ENCODE measurements at places on chromosomes 13 and 19.
A peak's percentile ranks its signal among the peaks of the same experiment; 100 is the strongest.

- no peak for DNase-seq
These were observed 31.3 kb upstream of the ASF1B start for GRCh38 chr19:14167576-14168138.

- peak; percentile 37 for DNase-seq
These were observed 92.8 kb upstream of the FARP1 start for GRCh38 chr13:98050041-98050466.

DNA sequence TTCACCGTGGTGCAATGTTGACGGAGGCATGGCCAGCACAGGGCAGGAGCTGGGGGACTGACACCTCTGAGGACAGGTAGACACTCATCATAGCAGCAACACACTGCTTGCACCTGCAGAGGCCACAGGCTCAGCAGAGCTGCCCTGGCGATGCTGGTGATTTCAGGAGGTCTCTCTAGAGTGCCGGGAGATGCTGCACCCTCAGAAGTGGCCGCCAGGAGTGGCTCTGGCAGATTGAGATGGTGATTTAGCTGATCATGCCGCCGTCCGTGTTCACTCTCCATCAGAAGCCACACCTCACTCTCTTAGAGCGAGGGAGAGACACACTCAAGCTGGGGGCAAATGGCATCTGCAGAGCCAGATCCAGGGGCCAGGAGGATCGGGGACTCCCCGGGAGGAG lies 244.6 kb upstream of the SGCG start:
- DNase-seq: no peak

GRCh38 chr19:35223862-35224505 lies 4.6 kb downstream of the FAM187B start:
- DNase-seq: no peak

DNA sequence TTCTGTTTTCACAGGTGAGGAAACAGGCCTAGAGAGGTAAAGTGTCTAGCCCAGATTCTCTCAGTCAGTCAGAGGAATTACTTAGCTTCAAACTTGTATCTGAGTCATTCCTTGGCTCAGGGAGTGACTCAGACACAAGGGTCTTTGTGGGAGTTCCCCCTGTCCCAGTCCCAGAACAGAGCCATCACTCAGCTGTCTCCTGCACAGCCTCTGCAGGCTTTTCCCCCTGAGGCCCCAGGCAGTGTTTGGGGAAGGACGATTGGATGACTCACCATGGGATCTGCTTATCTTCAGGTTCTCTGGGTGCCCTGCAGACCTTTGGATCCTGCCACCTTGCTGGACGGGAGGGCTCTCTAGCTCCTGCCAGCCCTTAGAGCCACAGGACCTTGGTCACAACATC lies 13.2 kb downstream of the ZNF793 start:
- DNase-seq: no peak

DNA sequence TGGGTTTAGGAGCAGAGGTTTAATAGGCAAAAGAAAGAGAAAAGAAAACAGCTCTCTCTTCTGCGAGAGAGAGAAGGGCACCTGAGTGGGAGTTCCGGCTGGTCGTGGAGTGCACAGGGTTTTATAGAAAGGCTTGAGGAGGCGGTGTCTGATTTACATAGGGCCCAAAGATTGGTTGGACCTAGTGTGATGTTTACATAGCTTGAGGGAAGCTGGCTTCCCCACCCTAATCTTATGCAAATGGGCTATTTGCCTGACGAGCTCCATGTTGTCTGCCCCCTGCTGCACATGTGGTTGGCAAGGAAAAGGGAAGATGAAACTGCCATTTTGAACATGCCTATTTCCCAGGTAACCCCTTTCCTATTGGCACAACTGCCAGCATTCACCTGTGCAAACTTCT lies 21.5 kb upstream of the MEDAG start:
- no peak for DNase-seq

DNA sequence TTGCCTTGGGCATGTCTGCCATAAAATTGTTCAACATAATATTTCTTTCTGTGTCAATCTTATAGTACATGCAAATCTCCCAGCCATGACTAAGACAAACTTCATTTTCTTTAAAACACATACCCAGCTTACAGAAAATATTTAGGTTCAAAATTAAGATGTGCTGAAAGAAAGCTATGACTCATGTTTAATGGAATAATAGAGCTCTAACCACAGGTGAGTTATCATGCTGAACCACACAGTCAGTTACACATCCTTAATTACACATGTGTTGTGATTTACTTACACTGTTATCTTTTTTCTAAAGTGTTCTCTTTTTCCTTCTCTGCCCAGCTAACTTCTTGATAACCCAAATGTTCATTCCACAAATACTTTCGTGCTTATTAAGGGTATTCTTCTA lies 1831.2 kb downstream of the OLFM4 start:
- no peak for DNase-seq

- no peak for DNase-seq
These were observed 675 bp downstream of the PEG3 start for GRCh38 chr19:56839652-56840450.

- DNase-seq: no peak
These were observed 21.0 kb downstream of the EPSTI1 start for GRCh38 chr13:42970824-42971690.

GRCh38 chr13:40102360-40102727 lies 446.9 kb downstream of the COG6 start:
- no peak for DNase-seq

- DNase-seq: no peak
These were observed 135.1 kb upstream of the FRY start for GRCh38 chr13:31896427-31896826.

- peak; percentile 50 for DNase-seq
These were observed 621 bp downstream of the SOX21 start for GRCh38 chr13:94711561-94712286.

DNA sequence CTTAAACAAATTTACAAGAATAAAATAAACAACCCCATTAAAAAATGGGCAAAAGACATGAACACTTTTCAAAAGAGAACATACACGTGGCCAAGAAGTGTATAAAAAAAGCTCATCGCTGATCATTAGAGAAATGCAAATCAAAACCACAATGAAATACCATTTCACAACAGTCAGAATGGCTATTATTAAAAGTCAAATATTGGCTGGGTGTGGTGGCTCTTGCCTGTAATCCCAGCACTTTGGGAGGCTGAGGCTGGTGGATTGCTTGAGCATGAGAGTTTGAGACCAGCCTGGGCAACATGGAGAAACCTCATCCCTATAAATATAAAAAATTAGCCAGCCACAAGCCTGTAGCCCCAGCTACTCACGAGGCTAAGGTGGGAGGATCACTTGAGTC lies 89.9 kb downstream of the UBL3 start:
- no peak for DNase-seq

DNA sequence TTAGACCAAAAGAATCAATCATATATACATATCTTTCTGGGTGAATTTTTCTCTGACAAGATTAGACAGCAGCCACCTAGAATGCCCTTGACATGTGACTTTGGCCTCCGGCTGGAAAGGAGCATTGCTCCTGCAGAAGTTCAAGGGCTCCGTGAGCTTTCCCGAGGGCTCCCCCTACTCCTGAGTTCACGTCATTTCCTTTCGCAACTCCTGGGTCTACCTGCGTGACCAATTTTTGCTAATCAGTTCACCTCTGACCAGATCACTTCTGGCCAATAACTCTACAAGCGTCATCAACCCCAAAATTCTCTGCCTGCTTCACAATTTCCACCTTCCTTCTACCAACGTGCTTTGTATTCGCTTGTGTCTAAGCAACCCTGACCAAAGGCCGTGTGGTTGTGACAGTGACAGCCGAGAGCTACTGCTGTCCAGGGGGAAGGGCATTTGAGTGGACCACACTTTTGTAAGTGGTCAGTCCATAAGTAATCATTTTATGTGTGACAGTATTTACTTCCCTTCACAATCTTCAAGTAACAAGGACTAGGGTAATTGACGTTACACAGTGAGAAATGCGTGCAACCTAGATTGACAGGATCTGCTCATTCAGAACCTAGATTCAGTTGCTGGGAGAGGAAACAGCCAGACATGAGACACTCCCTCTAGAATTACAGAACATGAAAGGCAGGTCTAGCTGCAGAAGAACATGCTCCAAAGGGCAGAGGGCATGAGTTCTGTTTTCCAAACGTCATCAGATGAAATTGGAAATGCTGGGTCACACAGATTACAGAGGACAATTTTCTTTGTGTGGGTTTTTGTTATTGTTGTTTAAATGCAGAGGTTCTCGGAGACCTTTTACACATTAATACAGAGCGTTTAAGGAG lies 145.9 kb upstream of the SPACA7 start:
- no peak for DNase-seq

DNA sequence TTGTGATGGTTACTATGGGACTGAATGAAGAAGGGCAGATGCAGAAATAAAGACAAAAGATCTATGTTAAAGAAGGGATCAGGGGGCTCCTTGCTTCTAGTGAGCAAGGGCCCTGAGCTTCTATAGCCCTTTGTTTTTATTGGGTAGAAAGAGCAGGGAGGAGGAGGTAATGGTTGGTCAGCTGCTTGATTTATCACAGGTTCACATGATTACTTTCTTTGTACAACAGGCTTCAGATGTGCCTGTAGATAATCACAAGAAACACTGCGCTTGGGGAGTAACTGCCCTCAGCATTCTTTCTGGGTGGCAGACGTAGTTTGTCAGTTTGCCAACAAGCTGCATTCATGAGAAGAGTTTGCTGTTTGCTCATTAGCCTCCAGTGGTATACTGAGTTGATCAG lies 4.8 kb upstream of the ZNF439 start:
- no peak for DNase-seq

DNA sequence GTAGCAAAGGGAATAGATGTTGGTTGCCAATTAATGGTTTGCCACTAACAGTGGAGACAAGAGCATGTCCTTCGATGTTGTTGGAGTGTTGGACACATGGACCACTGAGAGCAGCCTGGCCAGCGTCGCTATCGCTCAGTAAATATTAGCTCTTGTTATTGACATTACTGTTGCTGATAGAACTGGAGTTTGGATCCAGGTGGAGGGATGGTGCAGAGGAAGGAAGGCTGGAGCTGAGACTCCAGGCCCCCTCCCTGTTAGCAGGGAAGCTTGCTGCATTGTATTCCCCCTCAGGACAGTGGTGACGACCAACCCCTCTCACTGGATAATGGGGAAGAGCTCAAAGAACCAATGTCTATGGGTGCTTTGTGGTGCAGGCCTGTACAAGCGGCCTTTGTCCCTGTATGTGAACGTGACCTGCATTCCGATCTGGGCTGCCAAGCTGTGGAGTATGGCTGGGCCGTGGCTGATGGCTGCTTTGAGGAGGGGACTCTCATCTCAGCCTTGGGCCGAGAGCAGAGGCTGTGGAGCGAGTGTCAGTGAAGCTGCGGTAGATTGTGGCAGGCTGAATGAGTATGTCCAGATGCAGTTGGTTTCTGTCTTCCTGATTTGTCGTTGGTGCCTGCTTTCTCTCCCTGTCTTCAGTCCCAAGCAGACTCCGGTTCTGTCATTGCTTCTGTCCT lies 7.0 kb downstream of the CLASRP start:
- no peak for DNase-seq

GRCh38 chr13:23909606-23910005 lies 12.3 kb upstream of the C1QTNF9B start:
- no peak for DNase-seq

- no peak for DNase-seq
These were observed 731 bp upstream of the AKAP8L start for GRCh38 chr19:15419413-15420025.

DNA sequence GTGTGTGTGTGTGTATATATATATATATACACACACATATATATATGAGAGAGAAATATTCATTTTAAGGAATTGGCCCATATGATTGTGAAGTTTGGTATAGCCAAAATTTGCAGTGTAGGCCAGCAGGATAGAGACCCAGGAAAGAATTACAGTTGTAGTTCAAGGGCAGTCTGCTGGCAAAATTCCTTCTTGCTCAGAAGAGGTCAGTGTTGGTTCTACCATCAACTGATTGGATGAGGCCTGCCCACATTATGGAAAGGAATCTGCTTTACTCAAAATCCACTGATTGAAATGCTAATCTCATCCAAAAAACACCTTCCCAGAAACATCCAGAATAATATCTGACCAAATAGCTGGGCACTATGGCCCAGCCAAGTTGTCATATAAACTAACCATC lies 24.0 kb downstream of the RNF6 start:
- no peak for DNase-seq

GRCh38 chr19:1113986-1114483 lies 10.2 kb downstream of the GPX4 start:
- DNase-seq: no peak

- peak; percentile 9 for DNase-seq
These were observed 20.9 kb downstream of the KLHL26 start for GRCh38 chr19:18657590-18658365.

Measured in NCI-H345 (cell line).